ENCODE measurements at places on chromosomes 11 and 22.
A peak's percentile ranks its signal among the peaks of the same experiment; 100 is the strongest.

- DNase-seq, result no peak
Measured at GRCh38 chr11:86617502-86617901, 54.9 kb downstream of the ME3 start.

DNA sequence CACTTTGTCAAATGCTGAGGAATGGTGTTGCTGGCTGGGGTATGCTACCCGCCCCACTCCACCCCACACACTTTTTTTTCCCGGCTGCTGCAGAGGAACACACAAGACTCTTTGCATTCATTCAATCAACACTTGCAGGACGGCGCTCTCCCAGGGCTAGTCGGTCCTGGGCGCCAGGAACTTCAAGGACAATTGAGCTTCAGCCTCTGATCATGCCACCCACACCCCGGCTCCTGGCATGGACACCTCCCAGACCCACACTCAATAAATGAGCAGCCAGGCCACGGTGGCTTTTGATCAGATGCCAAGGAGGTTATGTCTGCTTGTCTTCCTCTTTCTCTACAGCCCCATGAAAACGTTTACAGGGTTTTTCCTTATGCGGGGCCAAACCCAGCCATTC, 19.8 kb downstream of the TPST2 start:
- no peak for DNase-seq

GRCh38 chr11:65791719-65792213, 4.9 kb downstream of the OVOL1 start:
- DNase-seq, result no peak

DNA sequence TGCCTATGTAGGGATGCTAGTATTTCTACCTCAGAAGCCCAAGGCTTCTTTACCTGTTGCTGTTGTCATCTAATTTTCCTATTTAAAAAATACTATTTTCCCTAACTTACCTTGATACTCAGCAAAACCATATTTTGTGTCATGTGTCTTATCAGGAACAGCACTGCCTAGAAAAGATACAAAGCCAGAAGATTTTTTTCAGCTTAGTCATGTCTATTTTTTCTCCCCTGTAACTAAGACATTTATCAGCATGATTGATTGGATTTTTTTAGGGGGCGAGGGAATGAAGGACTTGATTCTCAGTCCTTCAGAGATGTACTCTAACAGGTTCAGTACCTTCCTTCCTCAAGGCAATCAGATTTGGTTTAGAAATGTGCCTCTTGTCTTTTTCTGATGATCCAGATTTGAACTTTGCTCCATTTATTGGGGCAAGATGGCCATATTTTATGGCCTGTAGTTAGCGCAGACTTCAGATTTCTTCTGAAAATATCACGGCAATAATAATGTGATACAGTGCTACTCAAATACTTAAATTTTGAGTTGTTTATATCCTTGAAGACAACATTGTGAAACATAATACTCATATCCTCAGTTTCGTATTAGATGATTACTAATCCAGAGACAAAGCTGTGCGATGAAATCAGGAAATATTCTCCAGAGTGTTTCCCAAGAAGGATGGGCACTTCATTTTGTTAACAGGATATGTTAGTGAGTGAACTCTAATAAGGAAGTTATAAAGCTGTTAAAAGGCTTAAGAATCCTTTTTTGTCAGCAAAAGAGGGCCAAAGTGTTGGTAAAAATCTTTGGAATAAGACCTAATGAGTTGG, 3.8 kb upstream of the PIK3IP1 start:
- DNase-seq, result no peak

GRCh38 chr11:70324376-70325115, 54.1 kb downstream of the PPFIA1 start:
- no peak for DNase-seq

GRCh38 chr11:65419772-65420481, 2.7 kb upstream of the NEAT1 start:
- DNase-seq, result no peak

GRCh38 chr11:83630211-83630610, 344.0 kb upstream of the CCDC90B start:
- no peak for DNase-seq

DNA sequence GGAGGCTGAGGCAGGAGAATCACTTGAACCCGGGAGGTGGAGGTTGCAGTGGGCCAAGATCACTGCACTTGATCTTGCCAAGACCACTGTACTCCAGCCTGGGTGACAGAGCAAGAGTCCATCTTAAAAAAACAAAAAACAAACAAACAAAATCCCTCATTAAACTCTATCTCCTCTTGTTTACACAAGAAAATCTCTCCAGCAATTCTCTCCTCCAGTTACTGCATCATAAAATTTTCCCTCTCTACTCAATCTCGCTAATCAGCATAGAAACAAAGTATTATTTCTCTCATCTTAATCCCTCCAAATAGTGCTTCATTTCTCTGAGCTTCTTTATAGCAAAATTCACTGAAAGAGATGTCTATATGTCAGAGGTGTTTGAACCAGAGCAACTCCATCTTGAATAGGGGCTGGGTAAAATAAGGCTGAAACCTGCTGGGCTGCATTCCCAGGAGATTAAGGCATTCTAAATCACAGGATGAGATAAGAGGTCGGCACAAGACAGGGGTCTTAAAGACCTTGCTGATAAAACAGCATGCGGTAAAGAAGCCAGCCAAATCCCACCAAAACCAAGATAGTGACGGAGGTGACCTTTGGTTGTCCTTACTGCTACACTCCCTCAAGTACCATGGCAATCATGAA, 19.8 kb downstream of the MTMR2 start:
- DNase-seq, result no peak

- no peak for DNase-seq
Measured at GRCh38 chr11:47264521-47264920, 5.4 kb upstream of the MADD start.

DNA sequence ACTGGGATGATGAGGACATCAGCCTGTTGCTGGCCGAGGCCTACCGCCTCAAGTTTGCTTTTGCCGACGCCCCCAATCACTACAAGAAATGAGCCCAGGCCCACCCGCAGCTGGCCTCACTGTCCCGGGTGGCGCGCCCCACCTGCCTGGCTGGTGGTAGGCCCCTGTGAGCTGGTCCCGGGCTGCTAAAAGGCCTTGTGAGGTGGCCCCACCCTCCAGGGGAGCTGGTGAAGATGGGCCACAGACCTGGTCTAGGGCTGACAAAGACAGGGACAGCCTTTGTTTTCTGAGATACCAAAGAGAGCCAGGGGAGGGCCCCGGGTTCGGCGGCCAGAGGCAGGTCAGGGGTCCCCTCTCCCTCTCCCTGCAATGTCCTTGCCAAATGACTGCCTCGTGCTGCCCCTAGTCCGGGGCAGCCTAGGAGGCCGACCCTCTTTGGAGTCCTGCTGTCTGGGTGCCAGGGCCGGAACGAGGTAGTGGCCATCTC, 411.1 kb downstream of the TBC1D22A start:
- DNase-seq, result no peak

DNA sequence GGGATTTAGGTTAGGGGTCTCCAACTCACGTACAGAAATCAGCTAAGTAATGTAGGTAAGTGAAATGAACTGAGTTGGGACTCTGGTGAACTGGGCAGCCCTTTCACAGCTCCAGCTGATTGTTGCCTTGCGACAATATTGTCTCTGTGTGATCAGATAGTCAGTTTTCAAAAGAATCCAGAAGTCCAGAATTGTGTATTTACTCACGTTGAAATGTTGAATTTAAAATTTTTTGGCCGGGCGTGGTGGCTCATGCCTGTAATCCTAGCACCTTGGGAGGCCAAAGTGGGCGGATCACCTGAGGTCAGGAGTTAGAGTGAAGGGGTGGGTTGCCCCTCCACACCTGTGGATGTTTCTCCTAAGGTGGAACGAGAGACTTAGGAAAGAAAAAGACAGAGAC, 18.8 kb upstream of the WDR74 start:
- DNase-seq, result no peak

DNA sequence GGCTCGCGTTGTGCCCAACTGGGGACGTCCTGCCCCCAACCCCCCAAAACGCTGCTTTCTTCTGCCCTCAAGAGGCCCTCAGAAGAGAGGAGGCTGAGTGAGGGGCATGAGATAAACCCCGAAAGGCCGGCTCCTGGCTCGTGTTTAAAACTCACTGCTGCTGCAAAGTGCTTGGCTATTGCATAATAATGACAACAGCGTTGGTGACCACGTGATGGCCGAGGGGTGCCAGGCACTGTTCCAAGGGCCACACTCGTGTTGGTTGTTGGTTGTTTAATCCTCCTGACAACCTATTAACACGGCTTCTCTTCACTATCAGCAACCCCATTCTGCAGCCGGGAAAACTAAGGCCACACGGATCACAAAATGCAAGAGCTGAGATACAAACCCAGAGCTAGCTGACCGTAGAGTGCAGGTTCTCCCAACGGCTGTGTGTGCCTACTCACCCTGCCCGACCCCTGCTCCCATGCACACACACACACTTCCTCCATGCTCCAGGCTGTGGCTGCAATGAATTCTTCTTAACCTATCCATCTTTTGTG, 51.0 kb downstream of the ANO1 start:
- DNase-seq, result no peak

GRCh38 chr11:40388097-40388818, 1071.2 kb downstream of the LRRC4C start:
- no peak for DNase-seq

DNA sequence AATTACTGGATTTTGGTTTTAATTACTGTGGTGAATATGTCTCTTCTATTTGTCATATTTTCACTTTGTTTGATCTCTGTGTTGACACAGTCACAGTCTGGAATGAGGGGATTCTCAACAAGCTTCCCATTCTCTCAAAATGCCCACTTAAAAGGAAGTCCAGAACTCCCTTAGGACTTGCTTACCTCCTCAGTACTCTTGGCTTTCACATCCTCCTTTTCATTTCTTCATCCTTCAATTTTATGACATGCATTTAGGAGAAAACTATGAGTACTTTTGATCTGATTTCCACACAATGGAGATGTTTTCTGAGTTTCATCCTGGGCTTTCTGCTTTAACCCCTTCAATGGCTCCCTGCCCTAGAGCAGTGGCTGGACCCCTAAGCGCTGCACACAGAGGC, 49.3 kb upstream of the FLI1 start:
- no peak for DNase-seq

- no peak for DNase-seq
Measured at GRCh38 chr22:26481112-26481693, 2.4 kb downstream of the HPS4 start.

GRCh38 chr11:65432686-65433582, 10.3 kb downstream of the NEAT1 start:
- DNase-seq, result no peak

GRCh38 chr22:19526076-19526701, 2.0 kb upstream of the CLDN5 start:
- DNase-seq, result no peak

DNA sequence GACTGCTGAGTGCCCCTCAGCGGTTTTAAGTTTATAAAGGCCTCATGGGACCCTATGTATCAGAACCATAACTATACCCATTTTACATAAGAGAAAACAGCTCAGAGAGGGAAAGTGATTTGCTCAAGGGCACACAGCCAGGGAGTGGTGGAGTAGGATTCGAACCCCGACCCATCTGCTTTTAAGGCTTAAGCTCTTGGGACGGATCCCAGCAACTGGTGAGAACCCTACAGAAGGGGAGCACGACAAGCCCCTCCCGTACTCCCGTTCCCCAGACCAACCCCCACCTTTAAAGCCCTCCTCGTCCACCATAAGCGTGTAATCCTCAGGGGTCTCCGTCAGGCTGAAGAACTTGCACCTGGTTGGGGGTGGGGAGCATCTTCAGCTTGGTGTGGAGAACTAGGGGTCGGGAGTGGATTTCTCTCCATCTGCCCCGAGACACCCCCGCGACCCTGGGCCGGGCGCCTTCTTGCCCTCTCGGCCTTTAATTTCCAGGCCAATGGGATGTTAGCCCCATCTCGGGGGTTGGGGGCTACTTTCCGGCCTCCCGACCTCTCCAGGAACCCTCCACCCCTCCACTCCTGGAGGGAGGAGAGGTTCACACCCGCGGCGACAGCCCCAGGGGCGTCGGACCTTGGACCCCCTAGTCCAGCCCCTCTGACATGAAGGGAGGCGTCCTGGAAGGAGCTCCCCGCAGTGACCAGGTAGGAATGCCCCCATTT, 725 bp downstream of the CASTOR1 start:
- no peak for DNase-seq

DNA sequence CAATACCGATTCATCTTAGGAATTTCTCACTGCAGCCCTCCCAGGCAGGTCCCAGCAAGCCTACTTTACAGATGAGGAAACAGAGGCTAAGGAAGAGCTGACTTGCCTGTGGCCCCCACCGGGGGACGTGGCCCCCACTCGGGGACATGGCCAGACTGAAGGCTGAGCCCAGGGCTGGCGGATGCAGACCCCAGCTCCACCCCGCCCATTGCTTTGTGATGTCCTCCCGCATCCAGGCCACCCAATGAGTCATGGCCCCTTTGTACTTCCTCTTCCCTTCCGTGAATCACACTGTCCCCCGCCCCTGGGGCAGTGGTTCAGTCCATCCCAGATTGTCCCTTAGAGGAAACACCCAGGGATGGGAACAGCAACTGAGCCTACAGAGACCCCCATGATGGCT, 116.0 kb upstream of the ANO1 start:
- DNase-seq, result no peak

DNA sequence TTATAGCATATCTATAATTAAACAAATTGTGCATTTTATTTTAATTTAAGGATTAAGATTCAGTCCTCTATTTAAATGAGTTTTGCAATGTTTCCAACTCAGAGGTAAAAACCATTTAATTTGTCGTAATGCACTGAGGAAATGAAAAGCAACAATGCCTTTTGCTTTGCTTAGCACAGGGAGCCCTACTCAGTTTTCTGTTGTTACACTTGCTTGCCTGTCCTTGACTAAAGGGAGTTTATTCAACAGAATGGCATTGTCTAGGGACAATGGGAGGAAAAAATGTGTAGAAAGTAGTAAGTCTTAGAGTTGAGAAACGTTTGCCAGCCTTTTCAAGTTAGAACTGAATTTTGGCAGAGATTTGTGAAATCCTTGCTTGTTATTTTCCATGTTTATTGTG, 734.2 kb upstream of the ANO3 start:
- no peak for DNase-seq

DNA sequence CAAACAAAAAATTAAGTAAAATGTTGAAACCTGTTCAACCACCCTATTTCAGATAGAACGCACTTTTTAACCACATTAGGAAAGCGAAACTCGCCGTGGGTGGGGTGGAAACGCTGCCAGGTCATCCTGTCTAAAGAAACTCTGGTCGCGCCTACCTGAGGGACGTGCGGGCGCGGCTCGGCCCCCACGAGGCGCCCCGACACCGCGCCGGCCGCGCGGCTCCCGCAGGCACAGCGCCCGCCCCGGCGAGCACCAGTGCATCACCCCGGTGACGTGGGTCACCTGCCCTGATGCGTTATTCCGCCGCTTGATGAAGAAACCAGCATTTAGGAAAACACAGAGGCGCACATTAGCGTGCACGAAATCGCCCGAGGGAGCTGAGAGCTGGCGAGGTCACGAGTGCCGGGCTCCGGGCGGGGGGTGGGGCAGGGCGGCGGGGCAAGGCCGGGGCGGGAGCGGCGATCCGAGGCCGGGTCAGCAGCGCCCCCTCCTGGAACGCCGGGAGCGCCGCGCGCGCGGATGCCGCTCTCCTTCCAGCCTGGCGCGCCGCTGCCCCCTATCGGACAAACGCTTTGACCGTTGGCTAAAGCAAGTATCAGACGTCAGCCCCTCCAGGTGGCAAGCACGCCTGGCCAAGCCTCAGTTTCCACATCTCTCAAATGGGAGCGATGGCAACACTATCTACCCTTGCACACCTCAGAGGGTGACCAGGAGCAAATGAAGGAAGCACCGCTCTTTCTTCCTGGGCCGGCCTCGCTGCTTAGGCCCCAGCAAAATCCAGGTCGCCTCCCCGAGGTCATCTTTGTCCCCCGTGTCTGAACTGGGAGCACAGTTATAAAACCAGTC, 15.7 kb upstream of the SNX32 start:
- peak; percentile 95 for DNase-seq

- DNase-seq, result no peak
Measured at GRCh38 chr22:32352681-32353080, 5.0 kb upstream of the RFPL3 start.
